Central memory CD8-positive, alpha-beta T cell (primary cell): ENCODE measurements at places on chromosomes 3 and 15.

- peak overlapping the region; percentile 9 for H3K27ac ChIP-seq
- H3K27me3 ChIP-seq, result no peaks in the 10 kb centered on the region
- no peak overlapping the region for H3K4me3 ChIP-seq
- DNase-seq, result no peak
Measured at GRCh38 chr15:82832601-82833361, 23.4 kb downstream of the WHAMM start.

DNA sequence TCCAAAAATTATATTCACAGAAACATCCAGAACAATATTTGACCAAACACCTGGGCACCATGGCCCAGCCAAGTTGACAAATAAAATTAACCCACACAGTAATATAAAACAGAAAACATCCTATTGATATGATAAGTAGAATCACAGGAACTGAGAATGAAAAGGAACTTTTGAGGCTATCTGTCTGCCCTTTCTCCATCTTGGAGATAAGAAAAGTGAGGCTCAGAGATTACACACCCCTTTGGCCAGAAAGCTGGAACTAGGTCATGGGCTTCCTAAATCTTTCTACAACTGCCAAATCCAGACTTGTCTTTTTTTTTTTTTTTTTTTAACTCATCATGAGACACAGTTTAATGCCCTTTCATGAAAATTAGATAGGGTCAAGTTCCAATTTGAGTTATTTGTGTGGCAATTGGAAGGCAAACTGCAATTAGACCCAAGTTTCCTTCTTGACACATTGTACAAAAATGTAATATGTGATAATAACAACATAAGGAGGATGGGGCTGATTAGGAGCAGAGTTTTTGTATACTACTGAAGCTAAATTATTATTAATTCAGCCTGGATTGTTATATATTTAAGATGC is 137.2 kb downstream of the RPL22L1 start:
- H3K4me1 ChIP-seq, result no peaks in the 10 kb centered on the region
- H3K36me3 ChIP-seq, result peaks cover 2% of the 10 kb centered on the region
- no peak overlapping the region for H3K27ac ChIP-seq
- H3K4me3 ChIP-seq, result no peak overlapping the region
- H3K27me3 ChIP-seq, result peaks cover 38% of the 10 kb centered on the region
- DNase-seq, result no peak

DNA sequence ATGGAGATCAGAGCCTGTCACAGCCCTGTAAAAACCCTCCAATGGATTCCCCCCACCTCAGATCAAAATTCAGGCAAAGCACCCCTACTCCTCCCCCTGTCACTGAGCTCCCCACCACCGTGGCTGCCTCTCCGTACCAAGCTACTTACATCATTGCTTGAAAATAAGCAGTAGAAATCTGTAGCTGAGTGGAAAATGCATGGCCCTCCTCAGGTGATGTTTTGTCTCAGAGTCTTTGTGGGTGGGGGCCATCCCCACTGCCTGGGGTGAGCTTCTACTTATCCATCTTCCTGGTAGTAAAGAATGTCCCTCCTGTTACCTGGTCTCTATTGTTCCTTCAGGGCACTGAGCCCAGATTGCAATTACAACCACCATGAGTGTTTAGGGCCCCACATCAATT is 34.5 kb downstream of the SLCO2A1 start:
- H3K27ac ChIP-seq, result no peak overlapping the region
- H3K36me3 ChIP-seq, result no peaks in the 10 kb centered on the region
- H3K4me3 ChIP-seq, result no peak overlapping the region
- H3K4me1 ChIP-seq, result no peaks in the 10 kb centered on the region
- DNase-seq, result no peak
- H3K27me3 ChIP-seq, result peaks cover 42% of the 10 kb centered on the region

DNA sequence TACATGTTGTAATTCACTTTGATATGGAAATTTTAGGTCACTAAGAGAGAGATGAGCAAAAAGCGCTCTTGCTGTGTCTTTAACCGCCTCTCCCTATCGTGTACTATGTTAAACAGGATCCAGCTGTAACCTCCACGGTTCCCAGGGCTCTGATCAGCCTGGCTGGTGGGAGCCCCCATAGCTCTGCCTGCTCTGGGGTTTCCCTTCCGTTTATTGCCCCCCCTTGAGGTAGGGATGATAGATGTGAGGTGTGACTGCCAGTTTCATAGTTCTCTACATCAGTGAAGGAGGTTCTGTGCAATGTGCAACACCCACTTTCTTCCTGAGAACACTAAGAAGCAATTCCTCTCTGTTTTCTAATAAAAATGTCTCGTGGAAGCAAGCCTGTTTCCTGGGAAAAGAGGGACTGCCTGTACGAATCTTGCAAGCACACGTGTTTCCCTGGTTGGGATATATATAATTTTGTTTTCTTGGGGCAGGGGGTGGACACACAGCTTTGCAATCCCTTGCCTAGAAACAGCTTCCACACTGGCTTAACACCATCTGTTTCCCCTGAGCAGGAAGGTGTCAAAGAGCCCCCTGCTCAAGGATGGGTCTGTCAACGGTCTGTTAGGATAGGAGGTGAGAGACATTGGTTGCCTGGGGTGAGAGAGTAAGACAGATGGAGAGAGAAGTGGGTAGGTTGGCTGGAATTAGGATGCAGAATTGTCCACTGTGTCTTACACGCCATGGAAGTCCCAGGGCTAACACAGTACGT is 23.8 kb downstream of the CORO2B start:
- no peaks in the 10 kb centered on the region for H3K36me3 ChIP-seq
- no peak for DNase-seq
- H3K27me3 ChIP-seq, result peaks cover 39% of the 10 kb centered on the region

GRCh38 chr3:111073218-111073617 is 1.6 kb downstream of the NECTIN3 start:
- H3K27ac ChIP-seq, result peak overlapping the region; percentile 76
- peaks cover 27% of the 10 kb centered on the region for H3K27me3 ChIP-seq
- H3K4me1 ChIP-seq, result peaks cover 39% of the 10 kb centered on the region
- peaks cover 5% of the 10 kb centered on the region for H3K36me3 ChIP-seq

DNA sequence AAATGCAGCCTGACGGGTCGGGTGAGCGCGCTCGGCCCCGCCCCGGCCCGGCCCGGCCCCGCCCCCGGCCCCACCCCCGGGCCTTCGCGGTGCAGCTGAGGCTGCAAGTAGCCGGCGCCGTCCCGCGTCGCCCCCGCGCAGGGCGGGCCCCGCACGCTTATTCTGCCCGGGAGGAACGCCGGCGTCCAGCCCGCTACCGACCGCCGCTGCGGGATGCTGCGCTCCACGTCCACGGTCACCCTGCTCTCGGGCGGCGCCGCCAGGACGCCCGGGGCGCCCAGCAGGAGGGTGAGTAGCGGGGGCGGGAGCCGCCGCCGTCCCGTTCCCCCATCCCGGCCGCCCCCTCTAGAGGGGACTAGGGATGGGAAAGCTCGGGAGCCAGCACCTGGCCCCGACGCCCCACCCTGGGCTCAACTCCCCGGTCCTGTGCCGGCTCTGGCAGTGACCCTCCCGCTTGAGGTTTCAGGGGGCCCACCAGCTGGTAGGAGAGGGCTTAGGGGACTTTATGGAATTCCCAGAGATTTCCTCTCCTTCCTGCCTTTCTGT is at the start of gene MYZAP:
MYZAP (plus strand) TSS at position 83 of the 546 bp plus-strand sequence; CDS start at position 214, 131 bp downstream.
- peaks cover 69% of the 10 kb centered on the region for H3K27me3 ChIP-seq
- peaks cover 4% of the 10 kb centered on the region for H3K4me1 ChIP-seq
- H3K36me3 ChIP-seq, result no peaks in the 10 kb centered on the region
- DNase-seq, result no peak

DNA sequence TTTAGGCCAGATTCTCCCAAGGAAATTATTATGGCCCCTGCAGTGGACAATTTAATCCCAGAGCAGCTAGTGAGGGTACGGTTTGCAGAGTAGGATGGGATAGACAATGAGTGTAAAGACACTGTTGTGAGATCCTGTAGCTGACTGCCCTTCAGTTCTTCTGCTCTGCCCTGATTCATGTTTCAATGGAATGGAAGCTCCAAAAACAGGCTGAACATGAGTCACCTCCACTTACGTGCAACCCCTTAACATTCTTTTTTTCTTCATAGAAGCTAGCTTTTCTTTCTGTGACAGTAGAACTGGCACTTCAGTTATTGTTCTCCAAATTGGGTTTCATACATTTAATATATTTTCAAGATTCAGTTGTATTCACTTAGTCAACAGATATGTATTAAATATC is 32.1 kb downstream of the CLDN18 start:
- peaks cover 67% of the 10 kb centered on the region for H3K27me3 ChIP-seq
- H3K27ac ChIP-seq, result no peak overlapping the region
- H3K4me3 ChIP-seq, result no peak overlapping the region
- DNase-seq, result no peak
- no peaks in the 10 kb centered on the region for H3K4me1 ChIP-seq
- H3K36me3 ChIP-seq, result no peaks in the 10 kb centered on the region

- no peaks in the 10 kb centered on the region for H3K27me3 ChIP-seq
- no peak for DNase-seq
- H3K27ac ChIP-seq, result no peak overlapping the region
- no peak overlapping the region for H3K4me3 ChIP-seq
- H3K4me1 ChIP-seq, result no peaks in the 10 kb centered on the region
- no peaks in the 10 kb centered on the region for H3K36me3 ChIP-seq
Measured at GRCh38 chr3:20396335-20396734, 210.3 kb upstream of the SGO1 start.

GRCh38 chr15:95304151-95304946 is 1026.2 kb upstream of the NR2F2 start:
- no peaks in the 10 kb centered on the region for H3K36me3 ChIP-seq
- no peak overlapping the region for H3K4me3 ChIP-seq
- H3K27me3 ChIP-seq, result peaks cover 21% of the 10 kb centered on the region

DNA sequence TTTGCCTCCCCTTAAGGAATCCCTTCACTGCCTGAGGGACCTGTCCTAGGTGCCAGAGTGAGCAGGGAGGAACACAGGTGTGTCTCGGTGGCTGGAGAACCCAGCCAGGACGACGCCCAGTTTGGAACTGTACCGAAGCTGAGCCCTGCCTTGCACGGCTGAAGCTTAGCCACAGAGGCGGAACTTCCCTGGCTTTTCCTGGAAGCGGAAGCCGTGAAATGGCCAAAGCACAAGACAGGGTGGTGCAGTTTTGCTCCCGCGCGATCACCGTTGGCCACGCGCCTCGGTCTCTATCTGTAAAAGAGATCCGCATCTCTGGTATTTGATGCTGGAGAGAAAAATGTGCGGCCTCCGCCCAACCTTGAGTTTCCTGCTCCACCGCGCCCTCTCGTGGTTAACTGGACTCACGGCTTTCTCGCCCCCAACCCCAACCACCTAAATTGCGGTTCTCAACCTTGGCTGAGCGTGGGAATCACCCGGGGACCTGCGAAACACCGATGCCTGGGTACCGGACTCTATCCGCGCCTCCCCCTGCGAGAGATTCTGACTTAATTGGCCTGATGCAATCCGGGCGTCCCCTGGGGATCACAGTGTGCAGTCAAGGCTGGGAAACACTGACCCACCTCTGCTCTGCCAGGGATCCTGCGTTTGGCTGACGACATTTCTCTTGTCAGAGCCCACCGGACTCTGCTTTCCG is 70.7 kb upstream of the ABHD2 start:
- peaks cover 2% of the 10 kb centered on the region for H3K36me3 ChIP-seq
- peaks cover 8% of the 10 kb centered on the region for H3K4me1 ChIP-seq
- peak overlapping the region; percentile 54 for H3K4me3 ChIP-seq
- peak; percentile 83 for DNase-seq
- peaks cover 49% of the 10 kb centered on the region for H3K27me3 ChIP-seq

GRCh38 chr3:102478160-102478559 is 43.3 kb downstream of the ZPLD1 start:
- DNase-seq, result no peak
- H3K4me1 ChIP-seq, result no peaks in the 10 kb centered on the region
- H3K27ac ChIP-seq, result no peak overlapping the region
- no peak overlapping the region for H3K4me3 ChIP-seq

DNA sequence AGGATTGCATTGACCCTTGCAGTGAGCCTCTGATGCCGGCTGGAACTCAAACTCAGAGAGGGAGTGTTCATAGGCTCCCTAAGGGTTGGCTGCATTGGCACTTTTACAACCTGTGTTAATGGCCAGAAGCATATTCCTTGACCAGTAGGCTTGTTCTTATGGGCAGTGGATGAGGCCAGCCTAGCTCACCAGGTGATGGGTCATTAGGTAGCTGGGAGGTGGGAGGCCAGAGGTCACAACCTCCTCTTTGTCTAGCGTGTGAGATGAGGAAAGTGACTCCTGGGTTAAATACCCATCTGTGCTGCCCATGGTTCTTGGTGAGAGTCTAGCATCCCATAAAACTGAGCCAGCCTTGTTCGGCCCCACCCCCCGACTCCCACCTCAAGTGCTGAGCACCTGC is 275.7 kb upstream of the CTNNB1 start:
- no peak for DNase-seq
- H3K27me3 ChIP-seq, result peaks cover 44% of the 10 kb centered on the region
- no peaks in the 10 kb centered on the region for H3K4me1 ChIP-seq
- H3K4me3 ChIP-seq, result no peak overlapping the region

DNA sequence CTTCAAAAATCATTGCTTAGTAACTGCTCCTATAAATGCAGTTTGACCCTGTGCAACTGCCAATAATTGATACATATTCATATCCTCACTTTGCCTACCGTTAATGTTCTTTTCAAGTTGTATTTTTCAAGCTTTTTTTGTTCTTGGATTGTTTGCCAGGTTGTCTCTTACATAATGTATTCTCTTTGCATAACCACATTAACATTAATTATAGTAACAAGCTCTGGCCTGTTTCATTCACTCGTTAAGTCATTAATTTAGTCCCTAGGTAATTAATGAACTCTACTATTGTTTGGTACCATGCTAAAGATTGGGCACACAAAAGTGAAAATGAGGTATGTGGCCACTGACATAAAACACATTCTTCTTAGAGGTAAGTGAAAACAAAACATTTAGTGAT is 1338.8 kb downstream of the NSUN3 start:
- H3K4me3 ChIP-seq, result no peak overlapping the region
- no peaks in the 10 kb centered on the region for H3K4me1 ChIP-seq
- H3K36me3 ChIP-seq, result no peaks in the 10 kb centered on the region
- no peaks in the 10 kb centered on the region for H3K27me3 ChIP-seq
- no peak for DNase-seq

GRCh38 chr3:59327376-59327808 is 277.6 kb upstream of the CFAP20DC start:
- H3K36me3 ChIP-seq, result peaks cover 2% of the 10 kb centered on the region
- no peaks in the 10 kb centered on the region for H3K4me1 ChIP-seq
- DNase-seq, result no peak
- H3K4me3 ChIP-seq, result no peak overlapping the region
- H3K27me3 ChIP-seq, result no peaks in the 10 kb centered on the region

DNA sequence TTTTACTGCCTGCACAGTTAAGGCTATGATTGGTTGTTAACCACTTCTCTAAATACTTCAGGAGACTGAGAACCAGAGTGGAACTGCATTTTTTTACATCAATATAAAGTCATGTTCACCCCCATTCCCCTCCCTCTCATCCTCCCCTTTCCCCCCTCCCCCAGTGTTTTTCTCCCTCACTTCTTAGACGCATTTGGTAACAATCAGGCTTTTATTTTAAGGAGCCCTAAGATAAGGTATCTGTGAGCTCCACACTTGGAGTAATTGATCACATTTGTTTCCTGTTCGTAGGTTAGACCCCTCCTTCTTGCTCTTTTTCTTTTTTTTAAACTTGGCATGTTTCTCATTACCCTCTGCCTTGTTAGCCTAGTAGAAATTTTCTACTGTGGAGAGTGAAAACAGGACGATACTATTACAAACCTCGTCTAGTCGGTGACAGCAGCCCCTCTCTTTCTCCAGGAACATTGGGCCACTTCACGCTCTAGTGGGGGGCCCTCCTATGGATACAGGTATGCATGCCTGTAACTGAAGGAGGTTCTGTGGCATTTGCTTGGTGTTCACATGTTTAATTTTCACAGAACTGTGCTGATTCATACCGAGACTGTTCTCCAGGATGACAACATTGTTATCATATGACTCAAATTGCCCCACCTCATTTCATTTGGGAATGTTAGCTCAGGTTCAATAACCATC is 314.4 kb downstream of the MECOM start:
- peaks cover 4% of the 10 kb centered on the region for H3K27me3 ChIP-seq
- no peak for DNase-seq
- no peak overlapping the region for H3K4me3 ChIP-seq
- H3K27ac ChIP-seq, result no peak overlapping the region
- H3K36me3 ChIP-seq, result no peaks in the 10 kb centered on the region
